T-helper 22 cell (primary cell): ENCODE measurements at places on chromosomes 12 and 14.
A peak's percentile ranks its signal among the peaks of the same experiment; 100 is the strongest.

GRCh38 chr12:28089338-28089737 lies 100.9 kb upstream of the CCDC91 start:
- DNase-seq: no peak

GRCh38 chr14:103110681-103111231 lies 12.5 kb upstream of the TNFAIP2 start:
- DNase-seq: no peak

GRCh38 chr14:91858536-91859275 lies 8.6 kb downstream of the TC2N start:
- DNase-seq: no peak

DNA sequence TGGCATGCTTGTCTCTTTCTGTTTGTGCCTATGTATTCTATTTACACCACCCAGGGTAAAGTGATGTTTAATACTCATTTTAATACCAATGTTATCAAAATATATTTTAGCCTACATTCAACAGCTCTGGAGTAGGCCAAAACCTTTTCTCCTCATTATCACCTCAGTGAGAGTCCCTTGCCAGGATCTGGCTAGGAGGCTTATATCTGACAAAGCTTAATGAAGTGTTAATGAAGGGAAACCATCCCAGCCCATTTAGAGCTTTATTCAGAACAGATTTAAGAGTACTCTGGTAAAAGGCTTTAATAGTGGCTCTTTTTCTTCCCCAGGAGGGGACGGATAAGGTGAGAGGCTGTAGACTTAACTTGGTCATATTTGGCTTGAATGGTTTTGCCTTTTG lies 137.6 kb downstream of the GRIN2B start:
- DNase-seq: no peak

GRCh38 chr12:113598815-113599406 lies 127.2 kb upstream of the LHX5 start:
- DNase-seq: no peak

GRCh38 chr12:52232674-52233461 lies at the start of gene KRT7:
KRT7 (plus strand) TSS chr12:52233243; CDS start chr12:52233297, 54 bp downstream.
- DNase-seq: no peak

DNA sequence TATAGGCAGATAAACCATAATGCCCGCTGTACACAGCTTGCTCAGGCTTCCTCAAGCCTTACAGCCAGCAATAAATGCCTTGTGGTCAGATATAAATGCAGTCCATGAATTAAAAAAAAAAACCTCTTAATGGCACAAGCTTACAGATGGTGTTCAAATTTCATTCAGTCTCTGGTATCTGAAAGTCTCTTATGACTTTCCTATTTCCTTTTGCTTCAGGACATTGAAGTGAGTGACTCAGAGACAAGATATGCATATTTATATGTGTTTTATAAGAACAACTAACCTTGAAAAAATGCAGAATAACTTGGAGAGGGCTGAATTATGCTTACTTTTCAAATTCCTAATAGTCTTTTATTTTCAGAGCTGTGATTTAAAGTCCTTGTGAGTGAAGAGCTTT lies 426.9 kb upstream of the MIS18BP1 start:
- no peak for DNase-seq

GRCh38 chr14:57982804-57983634 lies 117.1 kb upstream of the SLC35F4 start:
- DNase-seq: no peak

GRCh38 chr14:91373591-91374254 lies 43.9 kb downstream of the CCDC88C start:
- peak; percentile 62 for DNase-seq

DNA sequence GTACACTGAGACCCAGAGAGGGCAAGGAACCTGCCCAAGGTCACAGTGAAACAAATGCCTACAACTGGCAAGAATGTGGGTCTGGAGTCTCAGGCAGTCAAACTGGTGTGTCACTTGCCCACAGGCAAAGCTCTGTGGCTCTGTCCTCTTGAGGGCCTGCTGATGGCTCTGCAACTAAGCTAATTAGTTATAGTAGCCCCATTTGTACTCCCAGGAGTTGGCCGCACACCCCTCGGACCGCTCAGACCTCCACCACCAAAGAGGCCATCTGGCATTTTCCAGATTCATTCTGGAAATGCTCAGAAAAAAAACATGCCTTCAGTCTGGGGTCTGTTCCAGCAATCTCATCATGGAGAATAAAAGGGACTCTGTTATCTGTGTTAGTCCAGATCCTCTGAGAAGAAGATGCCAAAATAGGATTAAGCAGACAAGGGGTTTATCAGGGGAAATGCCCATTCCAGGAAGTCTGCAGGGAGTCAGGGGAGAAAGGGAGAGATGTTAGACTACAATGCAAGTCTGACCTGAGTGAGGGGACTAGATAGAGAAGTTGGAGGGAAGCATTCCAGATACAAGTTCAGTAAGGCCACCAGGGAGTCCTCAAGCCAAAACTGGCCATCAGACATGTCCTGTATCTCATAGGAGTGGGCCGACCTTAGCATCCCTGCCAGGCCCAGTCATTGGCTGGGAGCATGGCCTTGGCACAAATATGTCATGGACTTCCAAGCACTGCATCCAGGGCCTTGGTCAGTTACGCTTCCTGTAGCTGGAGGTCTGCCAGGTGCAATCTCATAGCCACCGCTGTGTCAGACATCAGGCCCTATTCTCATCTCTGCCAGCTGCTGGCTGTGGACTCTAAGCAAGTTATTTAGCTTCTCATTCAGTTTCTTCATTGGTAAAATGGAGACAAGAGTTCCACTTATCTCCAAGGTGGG lies 15.4 kb upstream of the OAS1 start:
- DNase-seq: no peak

- DNase-seq: no peak
These were observed 27.9 kb downstream of the IRF2BPL start for GRCh38 chr14:77000340-77001270.

DNA sequence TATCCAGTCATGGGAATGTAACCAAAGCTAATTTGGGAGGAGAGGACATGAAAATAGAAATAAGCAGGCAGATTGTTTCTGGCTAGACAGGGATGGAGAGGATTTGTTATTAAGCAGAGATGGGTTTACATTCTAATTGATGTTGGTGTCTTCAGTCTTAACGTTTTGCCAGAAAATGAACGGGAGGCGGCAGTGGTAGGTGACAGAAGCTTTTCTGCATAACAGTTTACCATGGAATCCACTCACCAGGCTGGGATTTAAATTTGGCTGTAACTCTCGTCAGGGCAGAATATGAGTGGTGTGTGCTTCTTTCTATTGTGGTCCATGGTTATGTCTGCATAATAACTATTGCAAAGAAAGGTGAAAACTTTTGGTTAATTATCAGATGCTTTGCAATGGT lies 50.2 kb upstream of the OTX2 start:
- no peak for DNase-seq

DNA sequence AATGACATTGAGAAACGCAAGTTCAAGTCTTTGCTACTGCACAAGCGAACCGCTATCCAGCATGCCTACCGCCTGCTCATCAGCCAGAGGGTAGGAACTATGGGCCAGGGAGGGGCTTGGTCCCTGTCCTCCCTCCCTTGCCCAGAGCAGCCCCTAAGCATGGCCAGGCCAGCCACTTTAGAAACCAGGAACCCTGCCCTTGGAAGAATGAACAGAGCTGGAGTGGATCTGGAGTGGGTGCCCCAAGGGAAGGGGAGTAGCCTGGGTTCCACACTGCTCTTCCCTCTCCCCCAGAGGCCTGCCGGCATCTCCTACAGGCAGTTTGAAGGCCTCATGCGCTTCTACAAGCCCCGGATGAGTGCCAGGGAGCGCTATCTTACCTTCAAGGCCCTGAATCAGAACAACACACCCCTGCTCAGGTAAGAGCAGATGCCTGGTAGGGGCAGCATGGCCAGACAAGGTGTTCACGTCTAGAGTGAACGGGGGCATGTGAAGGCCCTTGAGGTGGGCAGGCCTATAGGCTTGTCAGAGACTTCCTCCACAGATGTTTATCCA lies 55.8 kb downstream of the TPCN1 start:
- no peak for DNase-seq

- DNase-seq: peak; percentile 88
These were observed at the start of gene KCNH3 for GRCh38 chr12:49538510-49539403. KCNH3 (plus strand) TSS chr12:49539030; CDS start chr12:49539417, 387 bp downstream.

DNA sequence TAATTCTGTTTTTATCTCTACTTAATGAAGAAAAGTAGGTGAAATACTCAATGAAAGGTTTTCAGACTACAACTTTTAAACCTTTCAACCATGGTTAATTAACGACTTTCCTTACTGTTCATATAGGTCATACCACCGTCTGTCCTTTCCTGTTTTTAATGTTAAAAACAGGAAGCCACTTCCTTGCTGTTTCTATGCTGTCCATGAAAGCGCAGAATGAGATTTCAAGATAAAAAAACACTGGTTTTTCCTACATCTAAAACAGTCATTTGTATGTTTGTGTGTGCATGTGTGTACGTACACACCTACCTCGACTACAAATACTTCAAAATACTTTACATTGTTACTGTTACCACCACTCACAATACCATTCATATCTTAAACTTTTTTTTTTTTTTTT lies 27.3 kb downstream of the SPTLC2 start:
- DNase-seq: no peak
